ENCODE measurements at places on chromosomes 3 and 15.

GRCh38 chr3:182258538-182259177 lies 534.6 kb upstream of the ATP11B start:
- DNase-seq, result peak; percentile 18

- no peak for DNase-seq
Measured at GRCh38 chr3:9402410-9403228, 5.2 kb downstream of the SETD5 start.

DNA sequence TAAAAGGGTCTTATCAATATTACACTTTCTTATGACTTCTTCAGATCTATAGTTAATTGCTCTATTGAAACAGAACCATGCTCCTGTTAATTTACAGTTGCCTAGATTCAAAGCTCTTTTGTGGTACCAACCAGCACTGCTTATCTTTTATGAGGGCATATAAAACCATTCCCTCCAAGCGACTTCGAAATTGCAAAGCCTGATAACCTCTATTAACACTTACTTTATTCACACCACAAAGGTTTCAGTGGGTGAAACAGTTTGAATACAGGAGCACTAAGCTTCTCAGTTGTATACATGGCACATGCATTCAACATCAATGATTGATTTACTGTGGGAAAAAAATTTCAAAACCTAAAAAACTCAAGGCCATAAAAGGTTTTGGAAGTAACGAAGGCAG lies 74.9 kb upstream of the PPIB start:
- DNase-seq, result no peak

DNA sequence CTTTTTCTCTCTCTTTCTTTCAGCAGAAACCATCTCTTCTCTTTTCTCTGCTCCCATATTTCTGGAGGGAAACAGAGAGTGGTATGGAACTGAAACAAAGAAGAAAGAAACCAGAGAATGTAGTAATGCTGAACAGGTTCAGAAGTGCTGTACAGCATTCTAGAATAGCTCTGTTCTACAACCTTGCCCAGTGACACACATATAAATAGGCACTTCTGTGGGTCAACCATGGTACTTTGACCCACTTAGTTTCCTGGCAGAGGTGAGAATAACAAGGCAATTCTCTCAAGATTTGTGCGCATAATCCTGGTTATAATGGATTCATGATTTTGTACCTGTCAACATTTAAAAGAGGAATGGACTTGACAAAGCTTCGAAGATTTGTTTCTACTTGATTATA lies 12.3 kb downstream of the CFAP91 start:
- DNase-seq, result no peak

GRCh38 chr3:47836986-47837385 lies 34.0 kb downstream of the DHX30 start:
- DNase-seq, result no peak

DNA sequence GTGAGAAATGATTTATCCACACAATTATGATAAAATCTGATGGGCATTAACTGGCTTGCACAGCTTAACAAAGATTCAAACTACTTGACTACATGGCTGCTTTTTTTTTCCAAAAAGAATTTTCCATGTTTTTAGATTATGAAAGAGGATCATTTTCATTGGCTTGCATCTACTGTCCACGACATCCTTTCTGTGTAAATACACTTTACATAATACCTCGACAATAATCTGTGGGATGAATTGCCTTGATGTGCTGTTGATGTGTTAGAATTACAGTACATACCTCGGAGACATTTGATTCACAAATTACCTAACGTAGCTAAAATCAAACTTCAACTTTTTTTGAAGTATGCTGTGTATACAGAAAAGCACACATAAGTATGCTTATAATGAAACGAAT lies 104.4 kb downstream of the PPP2R3A start:
- DNase-seq, result no peak

GRCh38 chr15:62637574-62637897 lies 405.0 kb upstream of the TPM1 start:
- DNase-seq, result no peak

DNA sequence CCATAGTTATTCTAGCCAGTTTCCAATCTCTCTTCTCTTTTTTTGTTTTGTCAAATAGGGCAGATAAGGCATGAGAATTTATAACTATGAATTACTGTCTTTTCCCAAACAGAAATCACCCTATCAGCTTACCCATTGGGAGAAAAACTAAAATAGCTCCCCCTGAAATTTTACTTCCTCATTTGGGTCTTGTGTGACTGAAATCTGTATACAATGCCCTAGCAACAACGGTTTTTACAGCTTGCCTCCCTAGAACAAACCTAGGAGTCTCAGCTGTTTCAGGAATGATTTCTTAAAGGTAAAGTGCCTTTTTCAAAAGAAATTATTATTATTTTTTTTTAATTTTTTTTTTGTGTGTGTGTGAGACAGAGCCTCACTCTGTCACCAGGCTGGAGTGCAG lies 56.8 kb downstream of the CD86 start:
- no peak for DNase-seq

- peak; percentile 45 for DNase-seq
Measured at GRCh38 chr15:98177966-98178592, 217.6 kb downstream of the ARRDC4 start.

GRCh38 chr15:98942431-98942830 lies 65.2 kb downstream of the PGPEP1L start:
- DNase-seq, result no peak

- no peak for DNase-seq
Measured at GRCh38 chr3:138468886-138469285, 34.5 kb downstream of the ESYT3 start.

DNA sequence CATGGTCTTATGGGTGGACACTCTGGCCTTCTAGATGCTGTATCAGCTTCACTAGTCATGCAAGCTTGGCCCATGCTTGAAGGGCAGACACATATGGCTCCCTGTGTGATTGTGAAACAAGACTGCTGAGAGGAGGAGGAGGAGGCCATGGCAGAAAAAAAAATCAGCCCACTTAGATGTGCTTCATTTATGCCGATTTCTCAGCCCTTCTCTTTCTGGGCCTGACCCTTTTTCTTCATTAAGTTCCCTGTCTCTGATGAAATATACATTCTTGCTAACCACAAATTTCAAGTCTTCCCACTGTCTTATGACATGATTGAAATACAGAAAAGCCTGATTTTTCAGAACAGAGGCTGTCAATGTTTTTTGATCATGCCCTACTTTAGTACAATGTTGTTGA lies 213.0 kb upstream of the FEZF2 start:
- no peak for DNase-seq

GRCh38 chr3:50237133-50237651 lies 1.2 kb downstream of the GNAI2 start:
- no peak for DNase-seq

All from RCC 7860 (cell line).